ENCODE measurements at places on chromosomes 7 and 10.

DNA sequence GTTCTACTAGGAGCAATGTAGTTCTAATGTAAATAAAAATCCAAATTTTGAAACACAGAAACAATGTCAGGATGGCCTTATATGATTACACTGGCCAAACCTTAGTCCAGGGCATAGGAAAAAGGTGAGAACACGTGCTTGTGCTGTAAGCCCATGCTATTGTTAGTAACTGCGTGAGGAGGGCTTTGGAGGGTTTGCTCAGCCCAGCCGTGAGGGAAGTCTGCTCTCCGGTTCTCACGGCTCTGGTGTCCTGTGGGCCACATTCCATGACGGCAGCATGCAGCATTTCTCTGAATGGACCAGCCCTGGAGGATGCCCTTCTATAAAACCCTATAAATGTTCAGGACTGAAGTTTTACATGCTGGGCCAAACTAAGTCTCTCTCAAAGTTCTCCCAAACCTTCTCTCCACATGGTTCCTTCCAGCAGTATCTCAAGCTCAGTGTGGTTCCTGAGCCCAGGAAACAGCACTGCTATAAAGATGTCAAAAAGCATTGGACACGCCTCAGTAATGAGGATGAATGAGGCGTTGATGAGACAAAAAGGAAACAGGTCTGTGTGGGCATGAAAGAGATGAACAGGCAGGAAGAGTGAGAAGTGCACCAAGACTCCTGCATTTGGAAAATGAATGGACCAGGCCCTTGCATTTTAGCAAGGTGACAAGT is 174.8 kb upstream of the CDCA7L start:
- DNase-seq, result no peak

DNA sequence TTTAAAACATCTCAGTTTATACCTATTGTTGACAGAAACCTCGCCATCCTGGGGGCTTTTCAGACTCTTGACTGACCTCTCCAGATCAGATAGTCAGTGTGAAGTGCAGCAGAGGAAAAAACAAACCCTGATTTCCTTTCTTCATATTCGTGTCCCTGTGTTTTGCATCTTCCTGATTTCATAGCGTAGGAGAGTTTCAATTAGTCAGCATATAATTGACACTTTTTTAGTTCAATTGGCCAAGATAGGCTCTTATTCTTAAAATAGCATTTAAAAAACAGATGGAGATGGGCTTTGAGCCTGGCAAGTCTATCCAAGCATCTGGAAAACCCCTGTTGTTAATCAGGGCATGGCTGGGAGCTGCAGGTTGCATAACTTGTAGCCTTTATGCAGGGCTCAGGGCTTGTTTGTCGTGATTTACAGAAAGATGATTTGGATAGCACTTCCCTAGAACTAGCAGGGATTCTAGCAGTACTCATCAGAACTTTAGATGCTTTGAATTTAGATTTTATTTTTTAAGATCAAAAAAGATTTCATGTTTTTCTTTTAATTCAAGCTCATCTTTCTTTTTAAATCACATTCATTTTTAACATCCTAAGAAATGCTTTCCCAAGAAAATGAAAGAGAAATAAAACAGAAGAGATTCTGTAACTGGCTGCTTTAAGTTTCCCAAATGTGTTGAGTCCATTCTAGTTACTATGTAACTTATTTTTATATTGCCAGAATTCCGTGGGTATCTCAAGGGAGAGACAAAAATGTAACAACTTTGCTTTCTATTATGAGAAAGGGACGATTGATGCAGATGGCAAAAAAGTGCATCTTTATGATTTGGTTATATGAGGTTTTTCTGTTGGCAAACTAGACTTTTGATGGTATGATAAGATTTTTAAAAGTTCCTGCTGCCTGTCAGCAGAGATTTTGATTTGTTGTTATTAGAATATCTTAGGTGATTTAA is 270.8 kb upstream of the FZD8 start:
- DNase-seq, result no peak

DNA sequence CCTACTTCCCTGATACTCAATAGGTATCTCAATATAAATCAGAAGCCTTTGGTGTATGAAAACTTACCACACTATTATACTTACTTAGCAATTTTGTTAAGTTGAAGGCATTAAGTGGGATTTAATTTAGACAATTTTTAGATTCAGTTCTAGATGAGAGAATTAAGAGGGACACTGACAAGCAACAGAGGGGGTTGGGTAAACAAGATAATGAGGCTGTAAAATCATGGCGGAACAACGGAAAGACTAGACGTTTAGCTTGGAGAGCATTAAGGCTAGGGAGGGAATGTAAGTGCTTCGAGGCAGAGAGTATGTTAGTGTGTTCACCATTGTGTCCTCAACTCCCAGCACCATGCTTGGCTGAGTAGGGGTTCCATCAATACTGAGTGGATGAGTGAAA is 71.3 kb downstream of the DENND11 start:
- DNase-seq, result no peak

GRCh38 chr10:80485076-80485945 is 31.2 kb downstream of the TSPAN14 start:
- no peak for DNase-seq

DNA sequence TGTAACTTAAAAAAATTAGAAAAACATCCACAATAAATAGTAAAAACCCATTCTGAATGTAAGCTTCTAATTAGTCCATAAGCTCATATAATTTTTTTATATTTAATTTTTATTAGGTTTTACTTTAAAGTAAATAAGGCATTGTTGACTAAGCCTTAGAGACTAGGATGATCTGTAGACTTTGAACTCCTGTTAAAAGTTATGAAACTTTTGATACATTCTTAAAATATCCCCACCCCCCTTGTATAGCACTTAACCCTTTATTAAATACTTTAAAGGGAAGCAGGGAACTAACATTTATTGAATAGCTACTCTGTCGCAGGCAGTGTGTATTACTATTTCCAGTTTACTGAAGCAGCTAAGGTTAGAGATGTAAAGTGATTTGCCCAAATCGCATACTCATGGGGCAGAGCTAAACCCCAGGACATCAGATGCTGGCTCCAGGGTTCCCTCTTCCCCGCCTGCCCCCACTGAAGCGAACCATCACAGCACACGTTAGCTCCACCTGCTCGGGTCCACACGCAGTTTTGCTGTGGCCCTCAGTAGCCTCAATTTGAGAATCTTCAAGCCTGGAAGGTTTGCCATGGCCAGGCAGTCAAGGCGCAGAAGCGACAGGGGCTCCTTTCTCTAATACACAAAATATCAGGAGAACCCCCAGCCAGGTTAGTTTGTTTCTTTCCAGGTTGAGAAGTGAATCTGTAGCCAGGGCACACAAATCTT is 762 bp downstream of the PON1 start:
- DNase-seq, result no peak

GRCh38 chr10:13571541-13571940 is 15.2 kb upstream of the PRPF18 start:
- no peak for DNase-seq

- DNase-seq, result no peak
Observed at GRCh38 chr7:16270844-16271243, 150.5 kb downstream of the CRPPA start.

DNA sequence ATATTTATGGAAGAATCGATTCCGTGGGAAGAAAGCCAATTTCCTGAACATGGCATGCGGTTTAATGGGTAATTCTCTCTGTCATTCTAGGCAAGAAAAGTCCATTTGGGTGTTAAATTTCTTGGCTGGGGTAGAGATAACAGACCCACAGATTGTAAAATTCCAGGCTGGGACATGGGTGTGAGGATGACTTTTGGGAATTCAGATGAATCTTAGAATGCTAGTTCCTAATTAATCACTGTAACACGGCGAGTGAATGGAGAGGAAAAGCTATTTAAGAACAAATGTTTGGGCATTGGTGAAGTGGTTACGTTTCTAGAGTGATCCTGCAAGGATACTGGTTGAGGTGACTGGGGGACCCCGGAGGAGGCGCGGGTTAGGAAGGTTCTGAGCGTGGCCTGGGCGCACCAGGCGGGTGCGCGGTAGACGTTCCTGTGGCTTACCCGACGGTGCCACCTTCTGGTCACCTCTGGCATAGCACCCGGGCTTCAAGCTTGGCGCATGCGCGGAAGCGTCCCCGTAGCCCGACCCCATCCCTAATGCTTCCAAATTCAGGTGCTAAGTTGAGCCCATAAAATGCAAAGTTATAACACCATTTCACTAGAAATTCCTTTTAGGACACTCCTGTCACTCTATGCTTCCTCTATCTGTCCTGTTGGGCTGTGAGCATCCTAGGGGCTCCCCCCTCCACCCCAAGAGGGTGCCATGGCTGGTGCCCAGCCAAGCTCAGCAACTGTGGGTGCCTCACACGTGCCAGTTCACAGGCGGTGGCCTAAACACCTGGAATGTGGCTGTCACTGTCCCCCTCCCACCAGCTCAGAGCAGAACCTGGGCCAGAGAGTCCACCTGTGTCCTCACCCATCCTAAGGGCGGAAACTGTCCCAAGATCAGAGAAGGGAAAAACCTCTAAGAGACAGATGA is 104.4 kb downstream of the PTPRE start:
- DNase-seq, result peak; percentile 90

GRCh38 chr7:144006692-144007042 is 6.5 kb downstream of the OR6B1 start:
- DNase-seq, result no peak

DNA sequence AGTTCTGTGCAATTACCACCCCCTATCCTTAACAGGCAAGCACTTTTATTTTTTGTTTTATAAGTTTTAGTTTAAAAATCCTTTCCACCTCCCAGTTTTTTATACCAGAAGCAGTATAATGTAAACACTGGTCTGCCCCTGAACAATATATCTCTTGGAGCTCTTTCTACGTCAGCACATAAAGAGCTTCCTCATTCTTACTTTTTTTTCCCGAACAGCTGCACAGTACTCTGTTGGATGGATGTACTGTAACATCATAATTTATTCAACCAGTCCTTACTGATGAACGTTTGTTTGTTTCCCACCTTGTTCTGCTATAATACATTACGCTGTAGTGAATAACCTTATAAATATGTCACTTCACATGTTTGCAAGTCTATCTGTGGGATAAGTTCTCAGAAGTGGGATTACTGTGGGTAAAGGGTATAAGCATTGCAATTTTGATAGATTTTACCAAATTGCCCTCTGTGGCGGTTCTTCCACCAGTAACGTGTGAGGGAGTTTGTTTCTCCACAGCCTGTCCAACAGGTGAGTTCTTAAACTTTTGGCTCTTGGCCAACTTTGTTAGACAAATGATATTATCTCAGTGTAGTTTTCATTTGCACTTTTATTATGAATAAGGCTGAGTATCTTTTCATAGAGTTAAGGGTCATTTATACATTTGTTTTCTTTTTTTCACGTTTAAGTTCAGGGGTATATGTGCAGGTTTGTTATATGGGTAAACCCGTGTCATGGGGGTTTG is 32.8 kb downstream of the ADRA2A start:
- DNase-seq, result no peak

- no peak for DNase-seq
Observed at GRCh38 chr10:97338041-97338440, 3.5 kb upstream of the FRAT2 start.

DNA sequence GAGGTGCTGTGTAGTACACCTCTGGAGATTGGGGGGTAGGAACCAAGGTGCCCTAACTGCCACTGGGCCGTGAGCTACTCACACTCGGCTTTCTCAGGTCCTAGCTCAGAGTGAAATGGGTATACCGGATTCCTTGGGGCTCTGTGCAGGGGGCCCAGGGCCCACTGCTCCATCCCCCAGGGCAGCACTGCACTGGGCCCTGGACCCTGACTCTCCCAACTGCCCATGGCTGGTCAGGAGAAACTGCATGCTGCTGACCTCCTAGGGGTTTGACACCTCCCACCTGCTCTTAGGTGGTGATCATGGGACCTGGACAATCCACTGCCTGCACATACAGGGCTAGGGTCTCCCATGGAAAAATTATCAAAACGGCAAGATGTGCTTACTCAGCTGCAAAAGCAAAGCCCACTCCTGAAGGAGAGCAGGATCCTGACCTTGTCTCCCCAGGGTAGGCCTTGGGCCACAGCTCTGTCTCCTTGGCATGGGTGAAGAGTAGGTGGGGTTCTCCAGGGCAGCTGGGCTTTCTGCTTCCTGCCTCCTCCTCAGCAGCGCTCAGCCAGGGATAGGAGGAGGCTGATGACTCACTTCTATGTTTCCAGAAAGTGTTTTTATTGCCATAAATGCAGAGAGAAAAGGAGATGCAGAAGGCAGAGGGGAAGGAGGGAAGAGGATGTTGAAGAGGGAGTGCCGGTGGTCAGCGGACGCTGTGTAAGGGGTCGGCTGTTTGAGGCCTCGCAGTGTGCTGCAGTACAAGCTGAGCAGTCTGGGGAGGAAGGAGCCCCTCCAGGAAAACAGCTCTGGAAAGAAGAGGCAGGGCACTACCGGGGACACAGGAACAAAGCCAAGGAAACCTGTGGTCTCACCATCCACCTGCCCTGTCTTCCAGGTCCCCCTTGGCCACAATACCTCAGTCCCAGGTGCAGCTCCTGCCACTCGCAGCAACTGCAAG is 107.8 kb downstream of the ARHGAP22 start:
- peak; percentile 50 for DNase-seq

DNA sequence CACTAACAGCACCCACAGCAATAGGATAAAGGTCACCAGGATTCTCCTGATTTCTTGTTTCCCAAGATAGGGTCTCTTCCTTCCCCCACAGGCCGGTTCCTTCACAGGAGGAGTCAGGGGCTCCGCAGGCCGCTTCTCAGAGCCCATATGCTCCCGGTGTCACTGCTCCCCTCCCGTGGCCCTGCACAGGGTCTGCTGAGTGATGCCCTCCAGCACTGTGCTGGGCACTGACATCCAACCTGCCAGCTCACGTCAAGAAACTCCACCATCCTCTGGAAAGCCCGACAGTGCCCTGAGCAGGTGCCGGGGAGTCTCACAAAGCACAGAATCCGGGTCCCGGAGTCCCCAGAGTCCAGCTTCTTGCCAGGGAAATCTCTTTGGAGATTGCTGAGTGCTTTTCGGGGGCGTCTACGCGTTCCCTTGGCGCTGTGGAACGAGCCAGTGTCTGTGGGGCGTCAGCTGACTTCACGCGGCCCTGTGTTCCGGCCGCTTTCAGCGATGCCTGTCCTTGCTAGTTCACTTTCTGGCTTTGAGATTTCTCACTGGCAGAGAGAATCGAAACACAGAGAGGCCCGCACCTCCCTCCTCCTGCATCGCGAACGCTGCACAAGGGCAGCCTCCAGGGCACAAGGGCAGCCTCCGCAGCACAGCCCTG is 567.5 kb downstream of the DNAJB6 start:
- no peak for DNase-seq

DNA sequence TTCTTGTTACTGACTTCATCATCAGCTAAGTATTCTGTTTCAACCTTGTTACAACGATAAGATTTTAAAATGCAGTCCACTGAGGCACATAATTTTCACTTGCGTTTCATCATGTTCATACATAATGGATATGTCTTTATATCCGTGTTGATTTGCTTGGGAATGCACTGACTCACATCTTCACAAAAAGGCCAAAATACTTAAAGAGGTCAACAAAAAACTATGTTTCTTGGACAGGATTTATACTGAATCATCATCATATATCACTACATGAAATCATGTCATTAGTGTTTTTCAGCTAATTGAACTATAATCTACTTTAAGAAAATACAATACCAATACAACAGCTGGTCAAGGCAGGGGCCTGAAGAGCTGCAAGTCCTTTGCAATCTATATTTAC is 324.5 kb upstream of the KLF6 start:
- no peak for DNase-seq

Measured in type B pancreatic cell (in vitro differentiated cells).